ENCODE measurements at places on chromosomes 1 and 21.

- no peak for DNase-seq
Measured at GRCh38 chr1:226738421-226738994, 574 bp downstream of the ITPKB start.

- no peak for DNase-seq
Measured at GRCh38 chr1:229075217-229075616, 195.7 kb upstream of the RAB4A start.

- no peak for DNase-seq
Measured at GRCh38 chr1:33050221-33051076, 13.8 kb upstream of the AK2 start.

DNA sequence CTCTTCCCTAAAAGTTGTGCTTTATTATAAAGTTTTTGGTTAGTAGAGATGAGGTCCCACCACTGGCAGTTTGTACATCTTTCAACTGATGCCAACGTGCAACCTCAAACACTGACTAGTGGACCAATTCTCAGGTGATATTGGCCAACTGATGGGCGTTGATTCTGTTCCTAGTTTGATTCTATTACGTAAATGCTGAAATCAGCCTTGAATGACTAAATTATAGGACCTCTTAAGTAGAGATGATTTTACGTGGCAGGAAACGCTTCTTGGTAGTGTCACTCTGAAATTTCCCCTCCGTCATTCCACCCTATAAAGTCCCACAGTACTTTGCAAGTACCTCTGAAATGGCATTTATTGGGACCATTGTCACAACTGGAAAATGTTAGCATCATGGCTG is 8.8 kb upstream of the FNDC7 start:
- DNase-seq, result no peak

- no peak for DNase-seq
Measured at GRCh38 chr1:21052034-21052433, 124.7 kb downstream of the EIF4G3 start.

- DNase-seq, result no peak
Measured at GRCh38 chr1:95984798-95985374, 736.7 kb upstream of the PTBP2 start.
